ENCODE measurements at places on chromosomes 16 and 17.

- peak; percentile 55 for DNase-seq
Observed at GRCh38 chr17:68511671-68512246, 471 bp upstream of the PRKAR1A start.

- no peak for DNase-seq
Observed at GRCh38 chr17:28346746-28347246, 10.5 kb downstream of the POLDIP2 start.

- DNase-seq: no peak
Observed at GRCh38 chr16:68417711-68418301, 30.5 kb downstream of the SMPD3 start.

DNA sequence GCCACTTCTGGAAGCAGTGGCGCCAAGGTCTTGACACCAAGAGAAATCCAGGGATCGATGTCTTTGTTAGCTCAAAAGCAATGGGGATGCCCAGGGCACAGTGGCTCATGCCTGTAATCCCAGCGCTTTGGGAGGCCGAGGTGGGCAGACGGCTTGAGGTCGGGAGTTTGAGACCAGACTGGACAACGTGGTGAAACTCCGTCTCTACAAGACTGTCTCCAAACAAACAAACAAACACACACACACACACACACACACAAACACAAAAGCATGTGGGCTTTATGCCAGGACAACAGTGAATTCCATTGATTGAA lies 22.4 kb upstream of the FAAP100 start:
- no peak for DNase-seq

DNA sequence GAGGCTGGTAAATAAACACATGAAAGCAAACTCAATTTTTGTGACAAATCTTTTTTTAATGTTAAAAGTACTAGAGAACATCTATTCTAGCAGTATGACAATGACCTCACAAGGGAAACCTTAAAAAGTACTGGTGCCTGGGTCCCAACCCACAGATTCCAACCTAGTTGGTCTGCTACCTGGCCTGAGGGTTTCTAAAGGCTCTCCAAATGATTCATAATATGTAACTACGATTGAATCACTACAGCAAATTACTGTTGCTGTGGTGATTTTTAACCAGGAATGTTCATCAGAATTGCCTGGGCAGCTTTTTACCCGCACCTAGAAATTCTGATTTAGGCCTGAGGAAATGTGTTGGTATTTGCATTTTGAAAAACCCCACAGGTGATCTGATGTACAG lies 26.1 kb downstream of the CDR2 start:
- DNase-seq: no peak

- DNase-seq: no peak
Observed at GRCh38 chr17:62725791-62726249, 82.3 kb downstream of the MARCHF10 start.
